ENCODE measurements at places on chromosomes 7 and 10. TPM values are rescaled to one million over a fixed set of nuclear protein-coding genes. Genes with fewer than 3 reads are reported as not detected.

- peak; percentile 55 for DNase-seq
Observed at GRCh38 chr7:73353243-73353642, 25.3 kb downstream of the FKBP6 start.

GRCh38 chr7:71912476-71912875 is 499.7 kb downstream of the CALN1 start:
- no peak for DNase-seq

GRCh38 chr10:22854935-22855421 is 72.9 kb upstream of the ARMC3 start:
- peak; percentile 43 for DNase-seq

DNA sequence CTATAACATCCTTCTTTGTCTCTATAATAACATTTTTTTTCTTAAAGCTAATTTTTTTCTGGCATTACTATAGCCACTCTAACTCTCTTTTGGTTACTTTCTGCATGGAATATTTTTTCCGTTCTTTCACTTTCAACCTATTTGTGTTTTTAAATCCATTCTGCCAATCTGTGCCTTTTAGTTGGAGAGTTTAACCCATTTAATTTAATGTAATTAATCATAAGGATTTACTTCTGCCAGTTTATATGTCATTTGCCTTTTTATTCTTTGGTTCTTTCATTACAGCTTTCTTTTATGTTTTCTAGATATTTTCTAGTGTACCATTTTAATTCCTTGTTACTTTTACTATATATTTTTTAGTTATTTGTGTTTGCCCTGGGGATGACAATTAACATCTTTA is 78.6 kb downstream of the TMEM270 start:
- no peak for DNase-seq

CYP2E1 gene
- total RNA-seq = 0.52 TPM

DNA sequence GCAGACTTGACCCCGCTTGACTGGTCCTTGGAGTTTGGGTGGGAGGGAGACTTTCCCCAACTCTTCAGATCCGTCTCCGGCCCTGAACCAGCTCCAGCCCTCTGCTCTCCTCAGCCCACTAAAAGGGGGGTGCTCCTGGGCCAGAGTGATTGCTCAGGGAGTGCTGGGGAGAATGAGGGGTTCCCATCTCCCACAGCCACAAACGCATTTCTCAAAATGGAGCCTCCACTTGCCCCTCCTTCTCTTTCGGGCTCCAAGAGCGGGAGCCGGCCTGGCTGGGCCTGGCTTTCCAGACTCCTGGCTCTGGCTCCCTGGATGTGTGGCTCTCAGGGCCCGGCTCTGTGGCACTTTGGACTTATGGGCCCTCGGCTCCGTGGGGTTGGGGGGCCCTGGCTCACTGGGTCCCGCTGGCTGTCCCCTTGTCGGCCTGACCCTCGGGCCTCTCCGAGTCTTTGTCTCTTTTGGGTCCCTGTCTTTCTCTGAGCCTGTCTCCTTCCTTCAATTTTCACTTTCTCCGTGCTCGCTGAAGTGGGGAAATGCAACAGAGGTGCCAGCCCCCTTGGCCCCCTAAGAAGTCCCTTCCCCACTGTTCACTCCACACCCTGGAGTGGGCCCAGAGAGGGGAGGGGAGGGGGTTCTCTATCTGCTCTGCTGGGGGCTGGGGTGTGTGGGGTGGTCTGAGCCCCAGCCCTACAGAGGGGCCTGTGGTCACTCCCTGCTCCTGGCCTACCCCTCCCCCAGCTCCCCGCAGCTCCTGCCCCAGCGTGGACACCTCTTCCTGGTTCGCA is 713 bp downstream of the LZTS2 start:
- DNase-seq = peak; percentile 38

- DNase-seq = no peak
Observed at GRCh38 chr10:112797197-112797596, 152.8 kb upstream of the TCF7L2 start.
